ENCODE measurements at places on chromosomes 6 and 20.

DNA sequence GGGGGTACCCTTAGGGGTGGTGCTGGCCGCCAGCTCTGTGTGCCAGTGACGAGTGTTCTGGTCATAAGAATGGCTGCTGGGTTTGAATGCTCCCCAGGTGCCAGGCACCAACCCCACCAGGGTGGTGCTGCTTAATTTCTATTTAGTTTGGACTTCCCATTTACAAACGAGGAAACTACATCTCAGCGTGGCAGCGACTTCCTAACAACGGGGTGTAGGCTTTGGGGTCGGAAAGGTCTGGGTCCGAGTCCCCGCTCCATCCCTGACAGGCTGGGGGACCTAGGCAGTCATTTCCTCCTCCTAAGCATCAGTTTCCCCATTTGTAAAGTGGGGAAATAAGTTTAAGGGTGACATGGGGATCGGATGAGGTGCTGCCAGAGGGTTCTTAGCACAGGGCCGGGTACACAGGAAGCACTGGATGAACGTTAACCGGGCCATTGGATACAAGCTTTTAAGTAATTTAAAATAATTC, 30.3 kb downstream of the CEBPB start:
- no peak for DNase-seq

DNA sequence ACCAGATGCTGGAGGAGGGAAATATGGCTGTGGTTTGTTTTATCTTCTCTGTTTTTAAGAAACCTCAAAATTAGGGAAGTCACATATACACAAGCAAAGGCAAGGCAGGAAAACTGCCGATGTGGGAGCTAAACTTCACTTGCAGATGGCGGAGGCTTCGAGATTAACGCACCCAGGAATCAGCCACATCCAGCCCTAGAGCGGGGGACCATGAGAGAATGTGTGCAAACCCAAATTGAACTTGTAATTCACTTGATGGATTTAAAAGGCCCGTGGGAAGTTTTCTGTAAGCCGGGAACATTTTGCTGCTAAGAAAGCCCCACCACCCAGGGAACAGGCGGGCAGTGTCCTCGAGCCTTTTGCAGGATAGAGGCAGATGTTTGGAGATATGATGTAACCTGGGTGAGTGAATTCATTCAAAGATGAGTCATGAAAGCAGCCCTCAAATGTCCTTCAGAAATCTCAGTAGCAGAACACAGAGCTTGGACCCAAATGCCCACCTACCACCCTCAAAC, 39.9 kb downstream of the PREX1 start:
- DNase-seq: peak; percentile 18

- DNase-seq: no peak
Observed at GRCh38 chr6:31122791-31123706, 2.8 kb upstream of the CDSN start.

DNA sequence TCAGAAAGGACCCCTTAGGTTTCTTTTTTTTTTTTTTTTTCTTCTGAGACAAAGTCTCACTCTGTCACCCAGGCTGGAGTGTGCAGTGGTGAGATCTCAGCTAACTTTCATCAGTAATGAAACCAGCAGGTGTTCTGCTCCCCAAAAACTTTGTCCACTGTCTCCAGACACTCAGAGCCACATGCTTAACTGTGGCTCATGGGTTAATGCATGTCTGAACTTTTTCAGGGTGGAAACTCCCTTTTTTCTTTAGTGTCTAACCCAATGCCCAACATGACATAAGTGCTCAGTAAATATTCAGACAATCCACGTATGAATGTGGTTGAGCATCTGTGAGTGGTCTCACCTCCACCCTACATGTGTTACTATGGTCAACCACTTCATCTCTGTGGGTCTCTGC, 45.4 kb downstream of the MYB start:
- no peak for DNase-seq

DNA sequence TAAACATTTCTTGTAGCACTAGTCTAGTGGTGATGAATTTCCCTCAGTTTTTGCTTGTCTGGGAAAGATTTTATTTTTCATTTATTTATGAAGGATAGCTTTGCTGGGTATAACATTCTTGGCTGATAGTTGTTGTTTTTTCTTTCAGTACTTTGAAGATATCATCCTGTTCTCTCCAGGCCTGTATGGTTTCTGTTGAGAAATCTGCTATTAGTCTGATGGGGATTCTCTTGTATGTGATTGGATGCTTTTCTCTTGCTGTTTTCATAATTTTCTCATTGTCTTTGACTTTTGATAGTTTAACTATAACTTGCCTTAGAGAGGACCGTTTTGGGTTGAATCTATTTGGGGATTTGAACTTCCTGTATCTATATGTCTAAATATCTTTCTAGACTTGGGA, 207.1 kb downstream of the PACRG start:
- DNase-seq: no peak

- no peak for DNase-seq
Observed at GRCh38 chr6:24329451-24329850, 28.4 kb downstream of the DCDC2 start.

GRCh38 chr20:44065401-44066340, 121.3 kb downstream of the JPH2 start:
- DNase-seq: no peak

DNA sequence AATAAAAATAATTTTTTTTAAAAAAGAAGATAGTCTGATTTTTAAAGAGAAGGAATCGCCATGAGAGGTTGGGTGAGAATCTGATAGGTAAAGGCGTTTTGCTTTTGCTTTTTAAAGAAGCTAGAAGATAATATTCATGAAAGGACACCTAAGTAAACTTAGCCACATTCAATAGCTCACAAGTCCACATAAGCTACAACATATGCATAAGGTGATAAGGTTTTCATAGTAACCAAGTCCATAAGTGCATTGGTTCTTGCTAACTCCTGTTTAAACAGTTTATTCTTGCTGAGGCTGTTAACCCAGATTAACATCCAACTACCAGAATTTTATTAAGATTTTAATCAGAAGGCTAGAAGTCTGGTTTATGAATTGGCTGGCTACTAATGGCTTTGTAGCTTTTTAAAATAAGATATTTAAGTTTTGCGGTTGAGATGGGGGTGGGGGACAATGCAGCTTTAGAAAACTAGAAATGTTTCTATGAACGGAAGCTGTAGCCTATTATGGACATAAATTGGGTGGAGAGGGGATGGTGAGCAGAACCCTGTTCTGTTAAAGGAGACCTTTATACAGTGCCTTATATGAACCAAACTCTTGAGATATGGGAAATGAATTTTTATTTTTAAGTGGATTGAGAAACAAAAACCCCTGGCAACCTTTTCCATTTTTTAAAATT, 235.1 kb downstream of the ZFAND3 start:
- DNase-seq: no peak

DNA sequence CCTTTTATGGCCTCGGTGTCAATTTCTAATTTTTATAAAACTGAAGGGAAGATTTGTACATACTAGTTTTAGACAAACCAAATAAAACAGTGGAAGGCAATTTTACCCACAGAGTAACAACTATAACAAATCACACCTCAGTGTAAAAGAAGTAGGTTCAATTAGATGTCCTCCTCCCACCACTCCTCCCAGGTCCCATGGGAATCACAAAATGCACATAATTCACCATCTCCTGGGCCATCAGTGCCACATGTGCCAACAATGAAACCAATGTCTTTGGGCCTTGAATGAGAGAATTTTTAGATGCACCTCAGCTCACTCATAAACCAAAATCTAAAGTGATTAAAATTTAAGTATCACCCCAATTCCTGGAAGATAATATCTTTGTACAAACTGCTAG, 267.8 kb downstream of the BTBD9 start:
- no peak for DNase-seq
